ENCODE measurements at places on chromosomes 16 and 17. TPM values are rescaled to one million over a fixed set of nuclear protein-coding genes. Genes with fewer than 3 reads are reported as not detected.

Gene SAMD14
- total RNA-seq = 17.3 TPM

- peaks cover 42% of the 10 kb centered on the region for H3K36me3 ChIP-seq
- peaks cover 17% of the 10 kb centered on the region for H3K4me1 ChIP-seq
- DNase-seq = no peak
- H3K4me3 ChIP-seq = no peak overlapping the region
- H3K27me3 ChIP-seq = no peaks in the 10 kb centered on the region
- no peak overlapping the region for H3K27ac ChIP-seq
These were observed 5.3 kb downstream of the EIF4A3 start for GRCh38 chr17:80141463-80142165.

Gene CA7
- total RNA-seq = not detected

Gene CLEC10A
- total RNA-seq = not detected

GRCh38 chr16:77462894-77463293 is 28.1 kb upstream of the ADAMTS18 start:
- H3K4me1 ChIP-seq = peaks cover 11% of the 10 kb centered on the region
- DNase-seq = no peak
- H3K36me3 ChIP-seq = no peaks in the 10 kb centered on the region
- H3K27me3 ChIP-seq = no peaks in the 10 kb centered on the region
- H3K4me3 ChIP-seq = no peak overlapping the region

DNA sequence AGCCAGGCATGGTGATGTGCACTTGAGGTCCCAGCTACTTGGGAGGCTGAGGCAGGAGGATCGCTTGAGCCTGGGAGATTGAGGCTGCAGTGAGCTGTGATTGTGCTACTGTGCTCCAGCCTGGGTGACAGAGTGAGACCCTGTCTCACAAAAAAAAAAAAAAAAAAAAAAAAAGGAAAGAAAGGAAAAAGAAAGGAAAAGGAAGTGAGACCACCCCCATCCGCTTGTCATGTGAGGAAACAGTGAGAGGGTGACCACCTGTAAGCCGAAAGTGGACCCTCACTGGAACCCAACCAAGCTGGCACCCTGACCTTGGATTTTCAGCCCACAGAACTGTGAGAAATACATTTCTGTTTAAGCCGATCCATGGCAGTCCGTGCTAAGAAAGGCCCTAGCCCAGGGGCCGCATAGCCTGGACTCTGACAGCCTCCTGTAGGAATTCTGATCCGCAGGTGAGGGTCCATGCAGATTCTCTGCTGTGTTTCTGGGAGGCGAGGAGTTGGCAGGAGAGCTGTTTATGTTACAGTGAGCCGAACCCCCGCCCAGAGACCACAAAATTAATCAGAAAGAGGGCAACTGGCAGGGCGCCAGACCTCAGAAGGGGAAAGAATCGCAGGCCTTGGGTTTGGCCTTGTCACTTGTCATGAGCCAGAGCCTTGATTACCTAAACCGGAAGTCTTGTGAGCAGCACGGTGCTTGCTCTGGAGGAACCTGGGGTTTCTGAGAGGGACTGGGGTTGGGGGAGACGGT is 945 bp downstream of the SGSH start:
- DNase-seq = peak; percentile 79
- peak overlapping the region; percentile 91 for H3K27ac ChIP-seq
- H3K27me3 ChIP-seq = no peaks in the 10 kb centered on the region
- H3K36me3 ChIP-seq = peaks cover 9% of the 10 kb centered on the region
- peaks cover 16% of the 10 kb centered on the region for H3K4me1 ChIP-seq

- no peak overlapping the region for H3K4me3 ChIP-seq
- H3K4me1 ChIP-seq = peaks cover 14% of the 10 kb centered on the region
- DNase-seq = no peak
- peaks cover 2% of the 10 kb centered on the region for H3K36me3 ChIP-seq
- no peaks in the 10 kb centered on the region for H3K27me3 ChIP-seq
These were observed 45.3 kb downstream of the CCDC182 start for GRCh38 chr17:57699751-57700219.

Gene CES2
- total RNA-seq = 53.4 TPM

DNA sequence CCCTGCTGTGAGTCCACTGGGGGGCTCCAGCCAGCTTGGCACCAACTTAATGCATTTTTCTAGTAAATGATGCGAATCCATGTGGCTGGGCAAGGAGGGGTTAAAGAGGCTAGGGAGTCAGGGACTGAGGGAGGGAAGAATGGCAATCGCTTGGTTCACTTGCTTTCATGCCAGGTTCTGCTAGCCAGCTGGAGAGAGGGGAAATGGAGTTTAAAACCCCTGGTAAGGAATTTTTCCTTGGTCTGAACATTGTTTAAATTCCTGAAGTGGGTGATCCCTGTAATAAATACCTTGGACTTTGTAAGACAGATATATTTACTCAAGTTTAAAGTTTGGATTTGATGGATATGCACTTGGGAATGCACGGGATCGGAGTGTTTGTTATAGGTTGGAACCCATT is 22.8 kb downstream of the ANKFN1 start:
- H3K4me1 ChIP-seq = peaks cover 46% of the 10 kb centered on the region
- H3K4me3 ChIP-seq = no peak overlapping the region
- no peak for DNase-seq
- H3K27ac ChIP-seq = peak overlapping the region; percentile 81
- H3K36me3 ChIP-seq = no peaks in the 10 kb centered on the region
- H3K27me3 ChIP-seq = peaks cover 5% of the 10 kb centered on the region

Gene NOG
- total RNA-seq = 13.7 TPM

- H3K36me3 ChIP-seq = peaks cover 8% of the 10 kb centered on the region
- no peaks in the 10 kb centered on the region for H3K4me1 ChIP-seq
- H3K27me3 ChIP-seq = no peaks in the 10 kb centered on the region
- DNase-seq = no peak
These were observed 206.4 kb downstream of the CEP112 start for GRCh38 chr17:65985571-65985970.

DNA sequence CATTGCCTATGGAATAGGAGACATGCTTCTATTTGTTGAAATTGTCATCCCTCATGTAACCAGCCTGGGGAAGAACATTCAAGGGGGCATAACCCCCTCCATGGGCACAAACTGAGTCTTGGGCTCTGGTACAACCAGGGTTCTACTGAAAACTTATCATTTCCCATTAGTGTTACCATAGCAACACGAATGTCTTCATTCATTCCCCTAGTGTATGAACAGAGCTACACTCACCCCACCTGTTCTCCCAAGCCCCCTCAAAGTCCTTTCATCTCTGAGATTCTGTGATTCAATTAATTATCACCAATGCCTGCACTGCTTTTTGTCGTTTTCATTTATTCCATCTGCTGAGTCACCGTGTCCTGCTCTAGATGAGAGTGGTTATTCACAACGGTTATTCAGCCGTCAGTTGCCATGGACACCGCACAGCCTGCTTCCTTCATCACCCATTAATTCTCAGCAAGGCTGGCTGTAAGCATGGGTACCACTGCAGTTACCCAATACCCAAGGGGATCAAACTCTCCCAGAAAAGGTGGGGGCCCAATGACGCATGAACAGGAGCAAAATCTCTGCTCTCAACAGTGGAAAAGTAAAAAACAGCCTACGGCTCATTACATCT is 1.6 kb upstream of the GAST start:
- no peak overlapping the region for H3K4me3 ChIP-seq
- no peak overlapping the region for H3K27ac ChIP-seq
- peaks cover 2% of the 10 kb centered on the region for H3K4me1 ChIP-seq
- peaks cover 4% of the 10 kb centered on the region for H3K27me3 ChIP-seq
- H3K36me3 ChIP-seq = no peaks in the 10 kb centered on the region

- no peaks in the 10 kb centered on the region for H3K36me3 ChIP-seq
- peaks cover 4% of the 10 kb centered on the region for H3K4me1 ChIP-seq
- H3K4me3 ChIP-seq = no peak overlapping the region
- no peak for DNase-seq
These were observed 10.2 kb downstream of the PITPNM3 start for GRCh38 chr17:6546069-6546718.

DNA sequence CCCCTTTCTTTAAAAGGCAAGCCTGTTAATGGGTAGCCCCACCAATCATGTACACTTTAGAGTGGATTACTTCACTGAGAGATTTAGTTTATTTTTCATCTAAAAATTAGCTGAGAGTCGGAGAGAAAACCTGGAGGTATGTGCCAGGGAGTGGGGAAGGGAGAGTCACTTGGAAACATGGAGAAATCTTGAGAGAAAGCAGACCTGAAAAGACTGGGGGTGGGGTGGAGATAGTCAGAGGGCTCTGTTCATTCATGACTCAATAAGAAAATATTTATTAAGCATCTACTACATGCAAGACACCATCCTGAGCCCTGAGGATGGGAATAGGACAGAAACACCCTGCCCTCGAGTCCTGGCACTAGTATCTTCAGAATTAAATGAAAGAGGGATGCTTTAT is 27.4 kb upstream of the RCVRN start:
- H3K4me3 ChIP-seq = no peak overlapping the region
- H3K36me3 ChIP-seq = peaks cover 7% of the 10 kb centered on the region
- no peak overlapping the region for H3K27ac ChIP-seq
- no peak for DNase-seq

DNA sequence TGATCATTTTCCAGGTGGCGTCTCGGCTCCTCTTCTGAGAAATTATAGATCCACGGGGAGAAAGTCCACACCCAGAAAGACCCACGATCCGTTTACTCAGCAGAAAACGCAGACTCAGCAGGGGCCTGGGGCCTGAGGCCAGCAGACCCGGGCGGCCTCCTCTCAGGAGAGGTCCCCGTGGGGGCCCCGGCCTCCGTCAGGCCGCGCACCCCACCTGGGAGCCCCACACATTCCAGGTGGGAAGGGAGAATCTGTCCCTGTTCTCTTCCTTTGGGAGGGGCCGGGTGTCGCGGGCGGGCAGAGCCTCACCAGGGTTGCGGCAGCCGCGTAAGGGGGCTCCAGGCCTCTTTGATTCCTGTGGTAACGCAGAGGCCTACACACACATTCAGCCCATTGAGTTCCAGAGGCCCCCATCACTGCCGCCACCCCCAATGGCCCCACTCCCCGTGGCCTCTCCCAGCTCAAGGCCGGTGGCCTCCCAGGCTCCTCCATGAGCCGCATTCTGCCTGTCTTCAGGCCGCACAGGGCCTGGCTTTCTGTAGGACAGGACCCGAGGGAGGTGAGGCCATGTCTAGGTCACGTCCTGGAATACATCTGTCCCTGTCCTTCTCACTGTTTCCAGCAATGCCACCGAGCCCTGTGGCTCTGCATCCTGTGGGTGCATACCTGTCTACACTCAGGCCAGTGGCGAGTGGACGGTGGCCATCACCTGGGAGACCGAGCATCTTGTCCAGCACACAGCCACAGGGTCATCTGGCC is 1.6 kb upstream of the IGFALS start:
- H3K27ac ChIP-seq = no peak overlapping the region
- peaks cover 11% of the 10 kb centered on the region for H3K36me3 ChIP-seq
- no peak overlapping the region for H3K4me3 ChIP-seq
- no peaks in the 10 kb centered on the region for H3K27me3 ChIP-seq
- no peaks in the 10 kb centered on the region for H3K4me1 ChIP-seq

Gene CACNA1H
- total RNA-seq = 41.8 TPM

Gene MYH10
- 312 TPM for total RNA-seq

Gene CD7
- total RNA-seq = 0.83 TPM

GRCh38 chr17:50631908-50632571 is 2.6 kb upstream of the ABCC3 start:
- no peak overlapping the region for H3K4me3 ChIP-seq
- peaks cover 61% of the 10 kb centered on the region for H3K27me3 ChIP-seq
- H3K4me1 ChIP-seq = peaks cover 32% of the 10 kb centered on the region
- DNase-seq = no peak

Gene CTRB2
- not detected for total RNA-seq
